ENCODE measurements at places on chromosomes 16 and 17. TPM values are rescaled to one million over a fixed set of nuclear protein-coding genes. Genes with fewer than 3 reads are reported as not detected.

GRCh38 chr17:40864661-40865390, 2.2 kb downstream of the KRT12 start:
- no peak for DNase-seq

The GH2 gene
- total RNA-seq = not detected

The PYDC1 gene
- total RNA-seq = not detected

GRCh38 chr16:1150511-1150982, 2.4 kb upstream of the CACNA1H start:
- DNase-seq = peak; percentile 67

GRCh38 chr17:48995304-48995973, 1.7 kb upstream of the IGF2BP1 start:
- no peak for DNase-seq

DNA sequence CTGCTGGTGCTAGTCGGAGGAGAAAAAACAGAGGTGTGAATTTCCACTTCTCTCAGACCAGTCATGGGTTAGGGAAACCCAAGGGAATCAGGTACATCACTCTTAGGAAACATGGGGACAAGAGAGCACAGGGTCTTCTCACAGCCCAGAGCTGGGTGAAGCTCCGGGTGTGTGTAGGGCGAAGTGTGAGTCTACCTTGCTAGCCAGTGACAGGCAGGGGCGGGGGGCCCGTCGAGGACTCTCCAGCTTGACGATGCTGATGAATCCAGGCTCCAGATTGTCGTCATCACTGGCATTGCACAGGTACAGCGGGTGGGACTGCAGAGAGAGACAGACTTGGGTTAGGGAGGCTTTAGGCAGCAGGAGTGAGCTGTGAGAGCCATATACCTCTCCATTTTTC, 18.7 kb upstream of the SUPT4H1 start:
- no peak for DNase-seq

GRCh38 chr17:75430159-75430974, 24.9 kb upstream of the GRB2 start:
- peak; percentile 80 for DNase-seq

DNA sequence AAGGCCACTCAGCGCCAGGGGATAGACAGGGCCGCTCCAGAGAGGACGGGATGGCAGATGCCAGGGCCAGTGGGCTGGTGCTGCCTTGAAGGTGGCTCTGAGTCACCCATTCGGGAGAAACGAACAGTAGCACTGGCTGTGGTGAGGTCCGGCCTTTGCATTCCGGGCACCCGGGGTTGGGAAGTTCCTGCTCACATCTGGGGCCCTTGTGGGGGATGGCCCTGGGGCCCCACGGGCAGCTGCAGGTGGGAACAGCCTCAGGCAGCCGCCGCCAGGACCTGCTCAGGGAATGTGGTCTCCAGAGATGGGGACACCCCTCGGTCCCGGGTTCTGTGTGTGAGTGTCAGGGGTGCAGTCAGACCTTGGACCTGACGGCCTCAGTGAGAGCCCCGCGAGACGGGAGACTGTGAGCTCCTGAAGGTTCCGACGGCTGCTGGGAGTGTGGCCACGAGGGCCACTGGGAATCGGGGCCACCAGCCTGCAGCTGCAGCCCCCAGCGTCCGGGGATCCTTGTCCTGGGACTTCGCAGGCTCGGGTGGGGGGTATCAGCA, 1.4 kb downstream of the CBFA2T3 start:
- DNase-seq = no peak

DNA sequence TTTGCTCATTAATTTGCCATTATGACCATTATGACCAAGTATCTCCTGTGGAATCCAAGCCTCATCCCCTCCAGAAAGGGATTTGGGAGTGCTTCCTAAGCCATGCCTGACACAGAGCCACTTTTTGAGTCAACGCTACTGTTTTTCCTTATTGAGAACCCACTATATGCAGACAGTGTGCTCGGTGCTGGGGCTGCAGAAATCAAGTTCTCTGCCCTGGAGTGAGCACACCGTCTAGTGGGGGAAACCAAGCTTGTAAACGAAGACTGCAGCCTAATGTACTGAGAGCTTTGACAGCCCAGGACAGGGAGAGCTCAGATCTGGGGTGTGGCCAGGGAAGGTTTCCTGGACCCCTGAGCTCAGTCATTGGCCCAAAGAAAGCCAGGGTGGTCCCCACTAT, 111.0 kb downstream of the ENGASE start:
- DNase-seq = no peak

The MC1R gene
- 7.7 TPM for total RNA-seq

DNA sequence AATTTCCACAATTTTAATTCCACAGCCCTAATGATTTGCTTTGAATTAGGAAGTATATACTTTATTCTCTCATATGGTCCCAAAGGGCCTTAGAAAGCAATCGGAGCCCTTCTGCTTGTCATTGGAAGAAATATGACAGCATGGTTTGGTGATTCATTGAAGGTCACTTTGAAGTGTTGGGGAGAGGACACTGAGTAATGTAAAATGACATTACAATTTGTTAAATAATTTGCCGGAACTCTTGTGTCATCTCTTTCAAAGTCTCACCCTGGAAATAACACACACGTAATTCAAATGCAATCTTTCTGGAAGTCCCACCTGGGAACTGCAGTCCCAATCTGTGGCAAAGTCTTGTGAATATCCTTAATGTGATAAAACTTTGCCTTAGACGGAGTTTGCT, 59.8 kb downstream of the BMERB1 start:
- no peak for DNase-seq

DNA sequence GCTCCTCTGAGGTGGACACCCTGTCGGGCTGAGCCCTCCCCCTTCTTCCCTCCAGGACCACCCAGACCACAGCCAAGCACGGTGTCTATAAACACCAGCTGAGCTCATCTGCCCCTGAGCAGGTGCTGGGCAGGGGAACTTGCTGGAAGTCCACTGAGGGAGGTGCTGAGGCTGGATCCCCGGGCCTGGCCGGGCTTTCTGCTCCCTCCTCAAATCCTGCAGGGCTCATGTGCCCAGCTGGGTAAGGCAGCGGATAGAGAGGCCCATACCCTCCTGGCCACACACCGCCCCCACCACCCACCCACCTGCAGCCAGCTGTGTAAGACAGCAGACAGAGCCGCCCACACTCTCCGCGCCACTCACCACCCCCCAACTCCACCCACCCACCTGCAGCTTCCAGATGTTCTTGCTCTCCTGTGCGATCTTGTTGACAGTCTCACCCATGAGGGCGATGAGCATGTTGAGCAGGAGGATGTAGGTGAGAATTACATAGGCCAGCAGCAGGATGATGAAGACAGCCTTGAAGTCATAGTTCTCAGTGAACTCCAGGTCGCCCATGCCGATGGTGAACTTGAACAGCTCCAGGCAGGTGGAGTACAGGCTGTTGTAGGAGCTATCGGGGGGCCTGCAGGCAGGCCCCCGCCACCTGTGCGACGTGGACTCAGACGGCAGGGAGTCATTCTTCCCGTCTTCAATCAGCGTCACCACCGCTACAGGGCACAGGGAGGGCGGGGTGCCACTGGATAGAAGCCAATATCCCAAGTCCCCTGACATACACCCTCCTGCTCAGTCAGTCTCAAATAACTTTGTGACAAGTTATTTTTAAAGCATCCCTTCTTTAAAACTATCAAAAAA, 15.9 kb upstream of the TRPV3 start:
- DNase-seq = no peak

The MSLN gene
- not detected for total RNA-seq

The METTL23 gene
- 40.5 TPM for total RNA-seq

- DNase-seq = no peak
Measured at GRCh38 chr16:68366062-68366461, 55.2 kb downstream of the PRMT7 start.

DNA sequence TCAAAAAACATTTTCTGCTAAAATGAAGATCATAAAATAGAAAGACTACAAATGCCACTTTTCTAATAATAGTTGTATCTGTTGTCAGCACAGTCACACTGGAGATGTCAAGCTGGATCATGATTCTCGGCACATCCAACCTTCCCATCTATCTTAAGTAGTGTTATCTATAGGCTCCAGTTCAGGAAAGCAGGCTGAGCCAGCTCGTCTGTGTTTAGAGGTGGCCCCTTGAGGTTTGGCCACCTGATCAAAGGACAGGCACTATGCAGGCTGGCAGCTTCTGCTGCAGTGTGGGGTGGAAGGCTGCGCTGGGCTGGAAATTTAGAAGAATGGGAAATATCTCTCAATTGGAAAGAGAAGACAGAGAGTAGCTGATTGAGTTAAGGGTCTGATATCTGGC, 32.4 kb downstream of the SMYD4 start:
- DNase-seq = no peak

DNA sequence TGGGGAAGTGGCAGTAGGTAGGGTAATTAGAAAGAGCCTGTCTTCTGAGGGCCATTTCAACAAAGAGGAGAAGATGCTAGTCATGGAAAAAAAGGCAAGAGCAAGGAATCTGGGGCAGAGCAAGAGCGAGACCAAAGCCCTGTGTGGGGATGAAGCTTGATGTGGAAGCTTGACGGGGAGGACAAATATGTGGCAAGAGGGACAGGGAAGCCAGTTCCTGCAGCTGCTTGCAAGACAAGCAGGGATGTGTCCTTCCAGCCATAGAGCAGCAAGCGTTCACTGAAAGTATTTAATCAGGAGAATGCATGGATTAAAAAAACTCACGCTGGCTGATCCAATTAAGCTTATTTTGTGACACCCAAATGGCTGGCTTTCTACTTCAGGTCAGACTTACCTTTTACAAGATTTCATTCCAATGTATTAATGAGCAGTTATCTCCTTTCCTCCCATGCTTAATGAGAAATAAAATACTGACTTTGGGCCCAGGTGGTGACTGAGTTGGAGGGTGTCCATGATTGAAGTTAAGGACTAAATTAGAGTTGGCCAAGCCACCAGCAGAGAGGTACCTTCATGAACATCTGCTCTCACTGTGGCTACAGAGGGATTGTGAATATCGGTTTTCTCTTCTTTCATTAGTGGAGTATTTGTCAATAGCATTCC, 76.8 kb downstream of the ABCA8 start:
- DNase-seq = no peak

- no peak for DNase-seq
Measured at GRCh38 chr16:84960942-84961341, 50.4 kb downstream of the ZDHHC7 start.

DNA sequence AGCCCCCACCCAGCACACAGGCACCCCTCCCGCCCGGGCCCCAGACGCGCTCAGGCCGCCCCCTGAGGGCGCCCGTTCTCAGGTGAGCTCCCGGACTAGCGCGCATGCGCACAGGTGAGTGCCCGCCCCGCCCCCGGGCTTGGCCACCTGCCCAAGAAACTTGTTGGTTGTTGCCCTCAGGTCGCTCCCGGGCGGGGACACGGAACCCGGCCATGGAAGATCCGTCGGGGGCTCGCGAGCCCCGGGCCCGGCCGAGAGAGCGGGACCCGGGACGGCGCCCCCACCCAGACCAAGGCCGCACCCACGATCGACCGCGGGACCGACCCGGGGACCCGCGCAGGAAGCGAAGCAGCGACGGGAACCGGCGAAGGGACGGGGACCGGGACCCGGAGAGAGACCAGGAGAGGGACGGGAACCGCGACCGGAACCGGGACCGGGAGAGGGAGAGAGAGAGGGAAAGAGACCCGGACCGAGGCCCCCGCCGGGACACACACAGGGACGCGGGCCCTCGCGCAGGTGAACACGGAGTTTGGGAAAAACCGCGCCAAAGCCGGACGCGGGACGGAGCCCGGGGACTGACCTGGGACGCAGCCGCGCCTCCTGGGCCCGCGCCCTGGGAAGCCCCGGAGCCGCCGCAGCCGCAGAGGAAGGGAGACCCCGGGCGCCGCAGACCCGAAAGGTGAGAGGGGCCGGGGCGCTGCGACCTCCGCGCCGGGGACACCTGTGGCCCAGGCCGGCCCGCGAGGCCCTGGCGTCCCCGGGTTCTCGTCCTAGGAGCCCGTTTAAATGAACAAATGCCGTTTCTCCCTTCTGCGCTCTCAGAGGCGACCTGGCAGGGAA, at the start of gene MARVELD3:
MARVELD3 (plus strand) TSS at position 167 of the 840 bp plus-strand sequence; CDS start at position 213, 46 bp downstream.
- DNase-seq = no peak

- DNase-seq = no peak
Measured at GRCh38 chr16:11022002-11022401, 77.6 kb downstream of the CLEC16A start.

The CCL8 gene
- total RNA-seq = not detected

- DNase-seq = no peak
Measured at GRCh38 chr17:56910509-56911235, 3.2 kb downstream of the TRIM25 start.

The ZNF287 gene
- 4.3 TPM for total RNA-seq

GRCh38 chr16:2486645-2487516, 12.0 kb downstream of the TBC1D24 start:
- DNase-seq = no peak

DNA sequence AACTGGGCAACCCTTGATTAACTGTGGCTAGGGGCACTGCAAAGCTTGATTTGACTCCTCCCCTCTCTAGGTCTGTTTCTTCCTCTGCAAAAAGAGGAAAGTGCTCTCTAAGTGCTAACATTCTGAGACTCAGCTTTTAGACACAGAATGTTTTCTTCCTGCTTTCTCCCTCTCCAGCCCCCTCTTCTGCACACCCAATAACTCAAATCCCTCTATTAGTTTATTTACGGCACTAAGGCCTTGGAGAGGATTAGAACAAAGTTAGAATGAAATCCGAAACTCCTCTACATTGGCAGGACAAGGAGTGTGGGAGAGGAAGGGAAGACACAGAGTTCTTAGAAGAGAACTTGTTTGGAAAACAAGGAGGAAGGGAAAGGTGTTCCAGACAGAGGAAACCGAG, 3.3 kb upstream of the SBK1 start:
- no peak for DNase-seq

- DNase-seq = no peak
Measured at GRCh38 chr16:5639531-5639930, 541.9 kb upstream of the EEF2KMT start.

All from LHCN-M2 (cell line).